ENCODE measurements at places on chromosomes 5 and 9.

GRCh38 chr5:136018814-136019783, 9.7 kb upstream of the TGFBI start:
- DNase-seq: peak; percentile 74

GRCh38 chr9:131717719-131718460, 22.0 kb downstream of the RAPGEF1 start:
- no peak for DNase-seq

DNA sequence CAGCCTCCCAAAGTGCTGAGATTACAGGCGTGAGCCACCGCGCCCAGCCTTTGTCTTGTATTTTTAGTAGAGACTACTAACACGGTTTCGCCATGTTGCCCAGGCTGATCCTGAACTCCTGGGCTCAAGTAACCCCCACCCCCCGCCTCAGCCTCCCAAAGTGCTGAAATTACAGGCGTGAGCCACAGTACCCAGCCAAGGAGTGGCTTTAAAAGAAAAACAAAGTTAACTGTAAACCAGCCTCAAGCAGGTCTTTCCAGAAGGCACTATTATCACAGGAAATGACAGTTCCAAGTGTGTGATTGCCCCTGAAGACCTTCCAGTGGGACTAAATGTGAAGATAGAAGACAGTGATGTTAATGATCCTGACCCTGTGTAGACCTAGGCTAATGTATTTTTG, 31.1 kb downstream of the SIL1 start:
- DNase-seq: no peak

DNA sequence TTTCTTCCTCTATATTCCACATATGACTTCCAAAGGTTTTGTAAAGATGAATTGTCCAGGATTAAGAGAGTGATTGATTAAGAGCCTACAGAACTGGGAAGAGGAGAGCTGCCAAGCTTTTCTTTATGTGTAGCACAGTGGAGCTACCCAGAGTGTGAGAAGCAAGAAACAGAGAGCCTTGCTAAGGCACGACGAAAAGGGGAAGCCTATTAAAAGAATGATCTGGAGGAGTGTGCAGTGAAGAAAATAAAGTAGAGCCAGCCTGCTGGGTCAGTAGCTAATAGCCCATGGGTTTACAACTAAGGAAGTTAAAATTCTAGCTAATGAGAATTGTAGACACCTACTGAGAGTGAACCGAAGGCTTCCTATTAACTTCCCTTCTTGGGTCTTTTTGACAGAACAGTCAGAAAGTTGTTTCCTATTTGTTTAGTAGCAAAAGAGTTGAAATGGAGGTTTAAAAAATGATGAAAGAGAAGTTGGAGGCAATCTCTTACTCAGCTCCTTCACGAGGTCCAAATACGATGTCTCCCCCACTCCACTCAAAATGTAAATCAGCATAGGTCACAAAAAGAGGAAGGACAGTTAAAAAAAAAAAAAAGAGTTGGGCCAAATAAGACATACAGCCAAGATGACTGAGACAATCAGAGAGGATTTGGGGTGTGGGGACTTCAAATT, 957 bp upstream of the PRR16 start:
- DNase-seq: no peak

DNA sequence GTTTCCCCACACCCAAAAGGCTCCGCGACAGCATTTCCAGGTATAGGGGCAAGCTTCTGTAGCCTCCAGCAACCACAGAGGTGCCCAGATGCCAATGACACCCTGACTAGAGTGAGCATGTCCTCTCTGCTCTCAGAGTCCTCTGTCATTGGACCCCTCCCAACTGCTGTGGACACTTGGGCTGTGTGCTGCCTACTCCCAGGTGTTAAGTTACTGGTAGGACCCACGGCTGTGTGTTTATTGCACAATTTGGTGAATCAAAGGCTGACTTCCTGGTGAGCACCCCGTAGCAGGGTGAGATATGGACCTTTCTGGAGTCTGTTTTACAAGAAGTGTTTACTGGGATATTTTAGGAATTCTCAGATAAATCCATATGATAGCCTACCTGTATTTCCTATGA, 36.0 kb downstream of the SH3GL2 start:
- DNase-seq: no peak

DNA sequence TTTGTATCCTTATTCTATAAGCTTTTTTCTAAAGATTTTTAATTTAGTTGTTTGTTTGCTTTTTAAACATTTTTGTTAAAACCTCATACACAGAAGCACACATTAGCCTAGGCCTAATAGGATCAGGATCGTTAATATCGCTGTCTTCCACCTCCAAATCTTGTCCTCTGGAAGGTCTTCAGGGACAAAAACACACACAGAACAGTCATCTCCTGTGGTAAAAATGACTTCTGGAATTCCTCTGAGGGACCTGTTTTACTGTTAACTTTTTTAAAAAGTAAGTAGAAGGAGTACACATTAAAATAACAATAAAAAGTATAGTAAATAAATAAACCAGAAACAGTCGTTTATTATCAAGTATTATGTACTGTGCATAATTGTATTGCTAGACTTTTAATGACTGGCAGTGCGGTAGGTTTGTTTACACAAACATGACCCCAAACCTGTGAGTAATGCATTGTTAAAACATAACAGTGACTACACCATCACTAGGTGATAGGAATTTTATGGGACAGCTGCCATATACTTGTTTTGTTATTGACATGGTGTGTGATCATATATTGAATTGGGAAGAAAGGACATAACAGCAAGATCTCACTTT, 109.6 kb downstream of the ZCCHC7 start:
- no peak for DNase-seq

DNA sequence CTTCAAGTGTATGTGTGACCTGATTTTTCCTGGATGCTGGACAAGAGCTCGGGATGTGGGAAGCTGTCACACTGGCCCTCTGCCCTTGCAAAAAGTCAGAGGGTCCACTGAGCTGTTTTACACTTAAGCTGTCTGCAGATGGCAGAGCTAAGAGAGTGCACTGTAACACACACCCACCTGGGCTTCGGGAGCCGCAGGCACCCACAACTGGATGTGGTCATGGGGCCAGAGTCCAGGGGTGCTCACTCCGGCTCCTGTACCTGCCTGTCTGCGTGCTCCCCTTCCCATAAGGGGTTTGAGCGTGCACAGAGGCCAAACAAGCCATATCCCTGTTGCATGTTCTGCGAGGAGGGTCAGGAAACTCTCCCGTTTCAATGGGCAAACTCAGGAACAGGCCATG, 82.5 kb downstream of the LRRC70 start:
- DNase-seq: no peak

- DNase-seq: no peak
These were observed 83.3 kb downstream of the GIN1 start for GRCh38 chr5:103036601-103037000.

DNA sequence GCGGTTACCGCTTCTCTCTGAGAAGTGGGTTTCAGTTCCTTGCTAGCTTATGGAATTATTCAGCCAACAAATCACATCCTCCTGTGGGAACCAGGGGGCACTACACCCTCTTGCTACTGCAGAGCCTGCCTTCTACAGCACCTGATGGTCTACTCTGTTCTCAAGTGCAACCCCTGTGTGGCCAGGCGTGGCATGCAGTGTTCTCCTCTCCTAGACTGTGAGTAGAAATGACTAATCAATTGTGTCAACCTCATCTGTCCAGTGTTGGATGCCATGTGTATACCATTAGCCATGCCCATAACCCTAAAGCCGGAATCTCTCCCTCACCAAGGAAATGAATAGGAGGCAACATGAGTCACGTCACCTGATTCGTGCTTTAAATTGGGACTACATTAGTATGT, 117.2 kb upstream of the LIFR start:
- DNase-seq: no peak

GRCh38 chr9:113581865-113582697, 118.6 kb downstream of the RGS3 start:
- DNase-seq: peak; percentile 61

DNA sequence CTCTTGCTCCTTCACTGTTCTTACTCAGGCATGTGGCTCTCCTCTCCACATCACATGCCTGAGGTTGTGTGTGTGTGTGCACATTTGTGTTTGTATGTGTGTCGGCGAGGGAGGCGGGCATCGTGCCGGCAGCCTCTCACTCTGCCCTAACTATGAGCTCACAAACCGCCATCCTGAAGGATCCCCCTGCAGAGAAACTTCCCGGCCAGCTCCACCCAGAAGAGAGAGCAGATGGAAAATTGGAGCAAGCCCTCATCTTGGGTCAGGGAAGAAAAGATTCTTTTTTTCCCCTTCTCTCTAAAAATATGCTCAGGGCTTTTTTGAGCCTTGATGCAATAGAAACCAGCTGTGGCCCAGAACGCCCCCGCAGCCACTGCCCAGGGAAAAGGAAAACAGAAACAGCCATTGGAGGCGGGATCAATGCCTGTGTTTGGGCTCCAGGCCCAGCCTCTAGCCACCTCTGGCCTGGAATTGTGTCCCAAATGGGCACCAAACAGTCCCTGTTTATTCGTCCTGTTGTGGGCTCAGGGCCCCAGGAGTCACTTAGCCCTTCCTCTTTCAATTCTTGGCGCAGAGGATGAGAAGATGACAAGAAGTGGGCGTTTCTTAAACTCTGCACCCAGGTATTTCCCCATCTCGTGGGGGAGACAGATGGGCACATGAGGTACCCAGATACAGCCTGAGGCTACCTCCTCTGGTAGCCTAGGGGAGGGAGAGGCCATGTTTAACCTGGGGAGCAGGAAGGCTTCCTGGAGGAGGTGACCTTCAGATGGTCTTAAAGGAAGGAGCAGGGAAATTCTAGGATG, 151.5 kb downstream of the RGS3 start:
- DNase-seq: peak; percentile 78

DNA sequence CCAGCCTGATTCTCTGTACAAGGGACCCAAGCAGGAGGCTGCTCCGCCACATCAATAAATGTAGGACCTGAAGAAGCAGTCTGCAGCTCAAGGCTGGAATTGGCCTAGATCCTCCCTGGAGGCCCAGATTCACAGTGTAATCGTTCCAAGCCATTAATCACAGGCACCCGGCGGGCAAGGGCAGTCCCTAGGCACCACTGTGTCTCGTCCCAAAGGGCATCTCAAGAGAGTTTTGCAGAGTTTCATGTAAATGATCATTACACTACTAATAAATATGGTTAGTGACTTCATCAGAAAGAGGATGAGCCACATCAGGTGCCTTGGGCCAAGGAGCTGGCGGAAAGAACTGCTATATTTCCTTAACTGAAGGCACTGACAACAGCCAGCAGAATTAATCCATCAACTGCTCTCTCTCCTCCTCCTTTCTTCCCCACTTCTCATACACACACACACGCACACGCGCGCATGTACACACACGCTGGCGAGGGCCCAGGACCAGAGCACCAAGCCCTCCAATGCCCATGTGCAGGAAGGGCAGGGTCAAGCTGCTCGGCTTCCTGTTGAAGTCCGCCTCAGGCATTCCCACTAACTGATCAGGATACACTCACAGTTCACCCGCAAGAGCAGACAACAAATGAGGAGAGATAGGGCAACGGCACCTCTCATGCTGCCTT, 33.9 kb downstream of the GNAQ start:
- DNase-seq: no peak

- no peak for DNase-seq
These were observed 26.1 kb downstream of the TIMD4 start for GRCh38 chr5:156936972-156937371.

- no peak for DNase-seq
These were observed 133.0 kb upstream of the STK32A start for GRCh38 chr5:147101659-147102369.

DNA sequence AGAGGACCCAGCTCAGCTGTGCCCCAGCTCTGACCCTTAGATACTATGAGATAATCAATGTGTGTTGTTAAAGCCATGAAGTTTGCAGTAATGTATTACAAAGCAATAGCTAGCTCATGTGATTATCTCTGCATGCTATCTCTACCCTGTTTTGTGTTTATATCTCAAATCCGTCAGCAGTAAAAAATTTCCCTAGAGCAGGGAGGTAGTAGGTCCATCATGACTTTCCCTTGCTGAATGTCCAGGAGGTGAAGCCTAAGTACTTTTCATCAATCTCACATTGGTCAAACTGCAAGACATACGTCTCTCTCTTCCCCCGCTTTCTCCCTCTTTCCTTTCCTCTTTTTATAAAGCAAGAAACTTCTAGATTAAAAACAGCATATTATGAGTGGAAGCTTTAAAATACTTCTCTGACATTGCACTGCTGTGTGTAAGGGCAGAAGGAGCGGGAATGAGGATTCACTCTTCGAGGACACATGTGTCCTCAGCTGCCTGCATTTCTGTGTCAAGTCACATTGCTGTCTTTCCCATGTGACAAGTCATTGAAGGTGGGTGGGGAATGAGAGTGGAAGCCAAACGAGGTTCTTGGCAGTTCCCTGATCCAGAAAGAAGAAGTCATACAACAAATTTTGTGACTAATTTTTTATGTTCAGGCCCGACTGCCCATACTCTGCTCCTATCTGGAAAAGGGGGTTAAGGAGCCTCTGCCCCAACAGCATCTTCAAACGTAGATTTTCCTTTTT, 93.1 kb upstream of the RETREG1 start:
- no peak for DNase-seq

DNA sequence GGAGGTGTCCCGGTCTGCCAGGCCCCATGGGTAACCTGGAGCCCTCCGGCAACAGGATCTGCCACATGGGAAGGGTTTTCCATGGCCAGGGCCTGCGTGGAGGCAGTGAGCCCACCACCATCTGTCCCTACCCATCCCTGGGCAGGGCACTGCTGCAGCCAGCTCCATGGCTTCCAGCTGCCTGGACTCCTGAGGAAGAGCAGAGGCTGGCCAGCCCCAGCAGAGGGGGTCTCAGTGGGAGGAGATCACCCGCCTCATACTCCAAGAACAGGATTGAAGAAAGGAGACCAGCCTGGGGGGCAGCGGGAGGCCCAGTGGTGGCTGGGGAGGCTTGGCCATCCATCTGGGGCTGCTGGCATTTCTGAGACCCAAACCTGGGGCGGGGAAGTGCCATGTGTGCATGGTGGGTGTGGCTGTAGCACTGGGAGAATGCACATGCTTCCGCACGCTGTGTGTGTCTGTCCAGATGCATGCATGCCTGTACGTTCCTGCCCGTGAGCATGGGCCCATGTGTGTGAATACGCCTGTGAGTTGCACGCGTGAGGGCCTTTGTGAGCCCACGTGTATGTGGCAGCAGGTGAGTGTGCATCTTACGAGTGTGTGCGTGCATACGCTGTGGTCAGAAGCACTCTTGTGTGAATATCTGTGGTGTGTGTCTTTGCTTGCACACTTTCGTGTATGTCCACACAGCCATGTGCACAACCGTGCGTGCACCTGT, 78.5 kb downstream of the LMX1B start:
- DNase-seq: no peak

DNA sequence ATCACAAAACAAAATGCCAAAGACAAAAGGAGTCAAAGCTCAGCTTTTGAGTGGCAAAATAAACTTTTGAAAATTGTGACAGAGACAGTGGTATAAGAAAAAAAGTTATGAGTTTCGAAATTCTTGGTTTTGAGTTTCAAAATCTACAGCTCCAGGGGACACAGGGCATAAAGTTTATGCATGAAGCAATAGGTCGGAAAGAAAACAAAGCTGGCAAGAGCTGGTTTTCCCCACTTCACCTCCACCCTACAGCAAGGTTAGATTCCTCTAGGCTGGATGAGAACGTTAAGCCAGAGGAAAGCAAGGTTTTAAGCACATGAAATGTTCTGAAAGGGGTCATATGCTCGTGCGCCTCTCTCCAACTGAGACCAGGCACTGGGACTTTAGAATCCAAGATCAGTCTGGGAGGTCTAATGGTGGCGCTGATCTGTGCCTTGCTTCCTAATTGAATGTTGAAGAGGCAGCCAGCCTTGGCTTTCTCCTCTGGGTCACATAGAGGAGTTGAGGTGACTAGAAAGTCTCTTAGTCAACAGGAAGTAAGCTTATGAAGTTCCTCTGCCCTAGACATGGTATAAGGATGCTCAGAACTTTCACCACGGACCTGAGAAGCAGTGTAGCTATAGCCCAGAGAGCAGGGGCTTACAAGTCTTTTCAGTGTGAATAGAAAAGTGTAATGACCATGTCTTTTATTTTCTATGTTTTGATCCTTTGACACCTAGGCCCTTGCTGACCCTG, 167.7 kb upstream of the DMAC1 start:
- no peak for DNase-seq

Measured in GM03348 (cell line).